ENCODE measurements at places on chromosomes 7 and 10.

- DNase-seq, result no peak
Measured at GRCh38 chr10:125073996-125074395, 86.4 kb downstream of the CTBP2 start.

- no peak for DNase-seq
Measured at GRCh38 chr10:12194752-12195271, 879 bp downstream of the NUDT5 start.

- no peak for DNase-seq
Measured at GRCh38 chr10:14485986-14486385, 155.3 kb upstream of the FRMD4A start.

- DNase-seq, result no peak
Measured at GRCh38 chr7:919114-919442, 35.4 kb downstream of the ADAP1 start.

DNA sequence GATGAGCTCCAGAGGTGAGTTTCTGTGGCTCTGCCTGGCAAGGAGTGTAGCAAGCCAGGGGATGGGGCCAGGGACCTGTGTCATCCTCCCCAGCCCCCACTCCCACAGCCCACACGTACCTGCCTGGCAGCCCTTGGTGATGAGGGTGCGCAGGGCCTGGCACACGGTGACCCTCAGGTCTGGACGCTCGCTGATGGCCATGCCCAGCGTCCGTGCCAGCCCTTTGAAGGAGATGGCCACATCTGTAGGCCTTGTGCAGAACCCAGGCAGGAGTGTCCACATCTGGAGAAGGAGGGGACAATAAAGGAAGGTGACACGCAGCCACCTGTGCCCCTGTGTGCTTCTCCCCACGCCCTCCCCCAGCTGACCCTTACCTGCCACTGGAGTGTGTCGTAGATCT, 27.7 kb downstream of the RRP12 start:
- DNase-seq, result no peak

DNA sequence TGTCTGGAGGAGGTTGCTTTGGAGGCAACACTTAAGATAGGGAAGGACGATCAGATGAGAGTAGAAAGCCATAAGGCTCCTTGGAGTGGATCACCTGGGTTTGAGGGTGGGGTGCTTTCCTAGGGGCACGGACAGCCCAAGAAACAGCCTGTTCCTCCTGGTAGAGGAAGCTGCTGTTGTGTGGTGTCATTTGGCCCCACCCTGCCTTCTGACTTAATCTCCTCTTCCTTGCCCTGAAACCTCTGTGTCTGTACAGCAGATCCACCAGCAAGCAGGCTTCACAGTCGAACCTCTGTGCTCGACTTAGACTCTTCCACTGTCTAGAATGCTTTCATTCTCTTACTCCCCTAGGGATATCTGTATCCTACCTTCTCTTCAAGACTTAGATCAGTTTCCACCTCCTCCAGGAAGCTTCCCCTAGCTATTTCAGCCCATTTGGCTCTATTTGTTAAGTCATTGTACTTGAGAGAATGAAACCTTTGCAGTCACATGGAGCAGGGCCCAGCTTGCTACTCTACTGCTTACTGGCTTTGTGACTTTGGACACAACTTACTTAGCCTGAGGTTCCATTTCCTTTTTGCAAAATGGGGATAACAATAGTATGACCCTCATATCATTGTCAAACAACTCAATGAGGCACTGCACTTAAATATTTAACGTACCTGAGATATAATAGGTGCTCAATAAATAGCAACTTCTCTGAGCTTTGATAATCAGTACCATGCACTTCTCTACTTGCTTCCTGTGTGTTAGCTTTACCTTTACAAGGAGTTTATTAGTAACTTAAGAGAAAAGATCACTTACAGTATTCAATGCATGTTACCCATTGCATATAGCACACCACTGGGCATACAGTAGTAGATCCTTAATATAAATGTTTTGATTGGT, 5.0 kb downstream of the MXI1 start:
- no peak for DNase-seq

GRCh38 chr10:132362151-132362611, 30.2 kb downstream of the LRRC27 start:
- no peak for DNase-seq

DNA sequence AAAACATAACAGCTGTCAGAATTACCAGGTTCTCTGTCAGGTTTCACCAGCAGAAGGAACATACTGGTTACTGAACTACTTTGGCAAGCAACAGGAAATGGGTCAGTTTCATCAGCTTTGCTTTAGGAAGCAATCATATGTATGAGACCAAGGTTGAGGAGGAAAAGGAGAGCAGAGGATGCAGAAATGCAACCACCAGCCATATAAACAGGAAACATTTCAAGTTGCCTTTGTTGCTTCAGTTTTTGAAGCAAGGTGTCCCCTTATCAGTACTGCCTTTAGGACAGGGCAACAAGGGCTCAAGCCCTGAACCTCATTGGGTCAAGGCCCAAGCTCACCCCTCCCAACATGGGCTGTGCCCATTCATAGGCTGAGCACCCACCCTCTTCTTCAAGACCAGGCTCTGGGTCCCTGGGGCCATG, 10.2 kb downstream of the HIPK2 start:
- DNase-seq, result no peak

DNA sequence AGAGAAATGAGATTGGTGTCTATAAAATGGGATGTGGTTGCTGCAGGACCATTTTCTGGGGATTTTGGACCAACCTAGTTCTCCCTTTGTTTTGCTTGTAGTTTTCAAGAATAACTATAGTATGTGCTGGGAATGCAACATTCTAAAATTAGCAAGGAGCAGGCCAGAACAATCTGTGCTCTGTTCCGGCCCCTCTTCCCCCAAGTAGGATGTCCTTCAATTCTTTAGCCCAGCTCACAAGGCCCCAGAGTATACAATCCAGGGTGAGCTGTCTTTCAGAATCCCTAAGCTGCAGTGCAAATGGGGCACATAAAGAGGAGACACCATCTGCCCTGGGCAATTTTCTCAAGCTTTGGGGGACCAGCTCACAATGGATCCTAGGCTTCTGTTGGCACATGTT, 809.1 kb downstream of the TNS3 start:
- DNase-seq, result no peak

- peak; percentile 39 for DNase-seq
Measured at GRCh38 chr7:13981070-13981469, 8.4 kb downstream of the ETV1 start.

All from NCI-H2081 (cell line).